ENCODE measurements at places on chromosomes 6 and 20.

GRCh38 chr6:56624046-56624727 is 18.5 kb downstream of the DST start:
- DNase-seq = no peak

- DNase-seq = peak; percentile 100
Measured at GRCh38 chr6:14452567-14453527, 335.3 kb downstream of the CD83 start.

DNA sequence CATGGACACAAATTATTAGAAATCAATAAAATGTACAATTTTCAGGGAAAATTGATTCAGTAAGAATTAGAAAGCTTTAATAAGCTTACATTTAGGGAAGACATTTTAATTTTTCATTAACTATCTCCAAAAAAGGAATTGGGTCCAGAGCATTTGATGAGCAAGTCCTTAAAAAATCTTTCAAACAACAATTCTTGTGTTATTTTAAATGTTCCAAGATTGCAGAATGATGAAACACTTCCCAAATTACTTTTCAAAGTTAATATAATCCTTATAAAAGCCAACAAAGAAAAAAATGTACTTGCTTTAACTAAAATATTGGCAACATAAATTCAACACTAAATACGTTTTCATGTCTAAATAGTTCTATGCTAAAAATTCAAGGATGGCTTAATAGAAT is 102.0 kb downstream of the ADAT2 start:
- no peak for DNase-seq

DNA sequence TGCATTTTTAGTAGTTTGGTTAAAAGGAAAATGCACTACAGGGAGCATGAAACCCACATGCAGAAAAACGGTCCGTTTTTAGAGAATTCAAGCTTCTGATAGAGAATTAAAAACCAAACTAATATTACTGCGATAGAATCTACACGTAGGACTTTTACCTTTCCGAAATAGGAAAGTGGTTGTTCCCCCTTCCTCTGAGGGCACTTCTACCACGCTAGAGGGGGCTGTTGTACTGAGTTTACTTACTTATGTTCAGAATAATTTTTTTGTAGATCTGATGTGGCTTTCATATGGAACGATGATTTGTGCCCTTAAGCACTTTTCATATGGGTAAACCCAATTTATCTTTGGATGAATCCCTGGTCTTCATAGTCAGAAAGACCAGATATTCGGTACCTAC is 264.3 kb upstream of the PLN start:
- peak; percentile 72 for DNase-seq

DNA sequence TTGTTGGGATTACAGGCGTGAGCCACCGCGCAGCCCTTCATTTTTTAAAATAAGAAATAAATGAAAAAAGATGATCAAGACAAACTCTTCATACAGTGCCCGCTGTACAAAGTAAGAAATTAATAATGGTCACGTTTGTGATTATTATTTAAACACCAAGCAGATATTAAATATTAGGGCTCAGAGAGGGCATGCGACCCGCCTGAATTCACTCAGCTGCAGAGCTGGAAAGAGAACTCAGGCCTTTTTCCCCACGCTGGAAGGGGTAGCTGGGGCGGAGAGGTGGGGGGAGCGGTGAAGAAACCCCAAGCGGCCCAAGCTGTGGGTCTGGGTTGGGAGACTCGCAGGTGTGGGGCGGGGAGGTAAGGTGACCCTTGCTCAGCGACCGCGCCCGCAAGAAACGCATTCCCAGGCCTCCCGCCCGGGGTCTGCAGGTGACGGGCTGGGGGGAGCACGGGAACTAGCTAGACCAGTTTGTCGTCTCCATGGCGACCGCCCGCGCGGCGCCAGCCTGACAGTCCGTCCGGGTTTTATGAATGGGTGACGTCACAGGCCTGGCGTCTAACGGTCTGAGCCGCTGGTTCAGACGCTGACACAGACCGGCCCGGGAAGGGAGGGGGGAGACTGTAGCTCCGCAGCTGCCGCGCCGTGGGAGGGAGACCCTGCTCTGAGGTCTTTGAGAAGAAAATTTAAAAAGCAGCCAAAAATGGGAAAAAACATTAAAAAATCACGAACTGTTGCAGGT is 1.1 kb upstream of the ID1 start:
- peak; percentile 93 for DNase-seq

GRCh38 chr20:58639182-58640146 is 11.6 kb upstream of the STX16 start:
- no peak for DNase-seq

DNA sequence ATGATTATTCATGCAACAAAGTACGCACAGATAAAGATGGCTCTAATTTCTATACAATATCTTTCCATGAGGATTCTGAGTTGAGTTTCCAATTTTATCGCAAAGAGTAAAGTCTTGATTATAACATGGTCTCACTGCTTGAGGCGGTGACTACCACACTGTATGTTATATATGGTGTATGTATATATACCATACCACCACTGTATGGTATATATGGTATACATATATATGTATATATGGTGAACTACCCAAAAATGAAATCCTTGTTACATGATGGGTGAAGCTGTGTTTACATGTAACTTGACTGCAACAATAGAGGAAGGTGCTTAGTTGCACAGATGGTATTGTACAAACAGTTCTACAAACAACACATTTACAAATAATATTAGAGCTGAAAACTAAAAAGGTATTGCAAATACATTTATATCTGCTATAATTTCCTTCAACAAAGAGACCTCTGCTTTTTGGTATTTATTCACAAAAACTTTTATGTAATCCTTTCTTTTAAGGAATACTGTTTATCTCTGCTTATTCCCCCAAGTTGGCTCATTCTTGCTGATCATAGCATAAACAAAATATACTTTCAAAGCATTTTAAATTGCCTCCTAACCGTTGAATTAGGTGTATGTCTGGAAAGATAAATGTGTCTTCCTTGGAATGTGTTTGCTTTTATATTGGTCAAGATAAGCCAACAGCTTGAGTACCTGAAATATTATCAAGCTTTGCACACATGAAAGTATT is 77.7 kb upstream of the TPD52L1 start:
- no peak for DNase-seq

- peak; percentile 51 for DNase-seq
Measured at GRCh38 chr6:161748535-161749416, 474.9 kb upstream of the AGPAT4 start.

GRCh38 chr6:108966855-108967755 is 118.9 kb downstream of the ARMC2 start:
- DNase-seq = peak; percentile 82

- no peak for DNase-seq
Measured at GRCh38 chr6:73134588-73134987, 90.7 kb downstream of the KHDC1L start.

DNA sequence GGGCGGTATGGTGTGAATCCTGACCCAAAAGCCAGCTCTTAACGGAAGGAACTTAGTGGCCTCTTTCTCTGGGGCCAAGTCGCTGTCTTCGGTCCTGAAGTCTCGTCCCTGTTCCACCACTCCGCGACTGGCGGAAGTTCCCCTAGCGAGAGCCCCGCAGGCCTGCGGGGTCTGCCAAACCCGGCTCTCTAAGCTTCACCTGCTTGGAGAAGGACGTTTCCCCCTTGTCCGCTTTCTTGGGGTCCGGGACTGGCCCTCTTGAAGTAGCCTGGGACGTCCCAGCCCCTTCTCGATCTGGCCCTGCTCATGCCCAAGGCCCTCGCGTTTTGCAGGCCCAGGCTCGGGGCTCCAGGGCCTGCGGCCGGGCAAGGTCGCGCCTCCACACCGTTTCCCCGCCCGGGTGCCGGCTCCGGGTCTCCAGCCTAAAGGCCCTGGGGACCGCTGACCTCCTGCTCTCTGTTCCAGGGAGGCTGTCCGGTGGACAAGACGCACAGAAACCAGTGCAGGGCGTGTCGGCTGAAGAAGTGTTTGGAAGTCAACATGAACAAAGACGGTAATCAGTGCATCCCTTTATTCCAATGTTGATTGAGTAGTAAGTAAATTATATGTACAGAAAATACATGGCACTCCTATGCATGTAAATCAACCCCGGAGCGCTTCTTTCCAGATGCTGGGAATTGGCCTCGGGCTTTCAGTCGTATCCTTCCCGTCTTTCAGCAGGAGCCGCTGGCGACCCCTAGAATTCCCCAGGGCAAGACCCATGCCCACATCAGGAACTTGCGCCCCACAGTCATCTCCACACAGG is 8.8 kb downstream of the NR2E1 start:
- DNase-seq = peak; percentile 64

DNA sequence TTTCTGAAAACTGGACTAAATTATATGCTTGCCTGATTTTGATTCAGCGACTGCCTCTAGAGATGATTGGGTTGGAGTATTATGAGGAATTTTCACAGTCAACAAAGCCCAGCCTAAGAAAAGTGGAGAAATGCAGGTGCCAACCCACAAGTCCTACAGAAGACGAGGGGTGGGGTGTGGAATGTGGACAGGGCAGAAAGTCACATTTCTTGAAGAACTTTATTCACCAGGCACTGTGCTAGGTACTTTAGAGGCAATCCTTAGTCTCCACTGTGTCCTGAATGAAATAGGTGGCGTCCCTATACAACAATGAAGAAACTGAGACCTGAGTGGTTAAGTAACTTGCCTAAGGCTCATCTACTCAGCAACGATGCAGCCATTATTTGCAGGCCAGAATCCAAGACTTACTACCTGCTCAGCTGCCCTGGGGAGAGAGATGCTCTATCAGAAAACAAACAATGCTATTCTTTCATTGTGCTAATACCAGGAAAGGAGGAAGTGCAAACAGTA is 106.3 kb downstream of the RNF144B start:
- no peak for DNase-seq

- DNase-seq = peak; percentile 99
Measured at GRCh38 chr6:34182751-34183531, 37.1 kb upstream of the GRM4 start.

GRCh38 chr20:7151676-7152470 is 384.4 kb downstream of the BMP2 start:
- DNase-seq = no peak

GRCh38 chr6:163404825-163405265 is 9.7 kb upstream of the QKI start:
- peak; percentile 31 for DNase-seq

All from KBM-7 (cell line).